ENCODE measurements at places on chromosomes 3 and 15.

DNA sequence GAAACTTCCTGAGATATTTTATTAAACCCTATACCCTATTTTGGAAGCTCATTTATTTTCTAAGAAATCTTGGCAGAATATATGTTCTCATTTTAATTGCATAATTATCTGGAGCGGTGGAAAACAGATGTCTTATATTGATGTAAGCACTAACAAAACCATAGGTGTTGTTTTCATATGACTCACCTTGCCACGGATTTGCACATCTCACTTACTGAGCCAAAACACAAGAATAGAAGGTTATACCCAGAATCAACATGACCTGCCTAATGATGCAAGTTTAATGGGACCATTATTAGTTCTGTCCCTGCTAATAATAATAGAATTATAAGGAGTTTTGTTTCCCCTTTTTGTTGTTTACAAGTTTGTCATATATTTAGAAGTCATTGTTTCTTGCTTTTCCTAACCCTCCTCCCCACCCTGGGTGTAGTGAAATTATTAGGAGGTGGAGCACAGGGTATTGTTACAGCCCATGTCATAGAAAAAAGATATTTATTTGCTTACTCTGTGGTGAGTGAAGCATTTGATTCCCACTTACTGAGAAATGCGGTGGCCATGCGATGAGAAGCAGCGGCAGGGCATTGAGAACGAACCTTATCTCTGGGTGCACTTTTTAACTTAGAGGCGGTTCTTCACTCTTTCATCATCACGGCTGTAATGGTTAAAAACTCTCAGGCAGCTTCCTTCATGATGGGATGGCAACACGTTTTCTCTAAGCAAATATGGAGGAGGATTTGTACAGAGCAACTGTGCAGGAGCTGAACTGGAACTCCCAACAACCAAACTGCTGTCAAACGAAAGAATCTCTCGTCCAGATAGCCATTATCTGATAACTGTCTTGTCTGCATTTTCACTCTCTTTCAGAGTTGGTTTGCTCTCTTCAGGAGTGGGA is 521 bp downstream of the IL5RA start:
- DNase-seq = no peak

DNA sequence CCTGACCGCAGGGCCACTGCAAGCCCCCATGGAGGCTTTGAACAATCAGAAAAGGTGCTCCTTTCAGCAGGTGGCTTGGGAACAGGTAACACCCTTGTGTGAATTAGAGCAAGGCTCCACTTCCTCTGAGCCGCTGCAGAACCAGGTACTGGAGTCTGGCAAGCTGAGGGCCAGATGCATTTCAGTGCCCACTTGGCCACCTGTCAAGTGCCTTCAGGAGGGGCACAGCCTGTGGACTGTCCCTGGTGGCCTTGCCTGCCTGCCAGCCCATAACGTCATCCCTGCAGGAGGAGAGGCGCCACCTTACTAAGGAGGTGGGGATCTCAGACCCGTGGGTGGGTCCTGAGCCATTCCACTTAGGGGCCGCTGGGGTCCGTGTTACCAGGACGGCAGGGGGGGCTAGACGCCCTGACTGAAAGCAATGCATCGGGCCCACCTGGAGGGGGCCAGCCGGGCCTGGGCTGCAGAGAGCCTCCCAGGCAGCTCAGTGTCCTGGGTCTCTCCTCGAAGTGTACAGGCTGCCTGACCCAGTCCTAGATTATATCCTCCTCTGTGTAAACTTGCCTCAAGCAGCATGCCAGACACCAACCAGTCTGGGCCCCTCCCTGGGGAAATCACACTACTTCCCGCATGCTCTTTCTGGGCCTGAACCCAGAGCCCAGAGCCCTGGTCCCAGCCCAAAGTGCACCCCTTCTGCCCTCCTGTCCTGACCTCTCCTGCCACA is 16.1 kb downstream of the SPTBN5 start:
- DNase-seq = no peak

DNA sequence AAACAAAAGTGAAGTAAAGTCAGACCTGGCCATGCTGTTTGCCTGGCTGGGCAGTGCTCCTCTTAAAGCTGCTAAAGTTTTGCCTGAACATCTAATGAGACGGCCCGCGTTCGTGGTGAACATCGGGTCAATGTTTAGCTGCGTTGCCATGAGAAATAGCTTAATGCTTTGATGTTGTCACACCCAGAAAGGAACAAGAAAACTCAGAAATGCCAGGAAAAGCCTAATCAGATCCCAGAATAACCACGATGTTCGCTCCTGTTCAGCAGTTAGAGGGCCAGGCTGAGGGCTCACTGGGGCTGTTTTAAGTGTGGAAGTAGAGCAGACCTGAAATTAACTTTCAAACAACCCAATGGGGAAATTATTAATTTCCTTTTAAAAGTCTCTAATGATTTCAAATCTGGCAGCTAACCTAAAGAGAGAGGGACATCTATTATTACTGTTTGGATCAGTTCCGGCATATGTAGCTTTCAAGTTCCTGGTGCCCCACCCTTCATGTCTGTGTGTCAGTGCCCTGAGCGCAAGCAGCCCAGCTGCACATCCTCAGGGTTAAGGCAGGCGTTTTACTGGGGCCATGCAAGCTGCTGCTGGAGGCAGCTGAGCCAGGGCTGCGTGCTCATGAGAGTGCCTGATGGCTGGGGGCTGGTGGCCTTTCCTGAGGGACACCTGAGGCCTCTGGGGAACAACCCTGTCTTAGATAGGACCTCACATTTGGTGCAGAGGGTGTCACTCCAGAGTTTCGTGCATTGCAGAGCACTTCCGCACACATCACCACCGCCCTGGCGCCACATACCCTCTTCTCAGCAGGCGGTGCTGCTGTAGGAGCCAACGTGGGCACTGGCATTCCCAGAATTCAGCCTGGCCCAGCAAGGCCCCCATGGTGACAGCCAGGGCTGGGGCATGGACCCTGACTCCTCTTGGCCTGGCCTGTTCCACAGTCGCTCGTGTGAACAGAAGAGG is 76.6 kb downstream of the LRRK1 start:
- DNase-seq = no peak

DNA sequence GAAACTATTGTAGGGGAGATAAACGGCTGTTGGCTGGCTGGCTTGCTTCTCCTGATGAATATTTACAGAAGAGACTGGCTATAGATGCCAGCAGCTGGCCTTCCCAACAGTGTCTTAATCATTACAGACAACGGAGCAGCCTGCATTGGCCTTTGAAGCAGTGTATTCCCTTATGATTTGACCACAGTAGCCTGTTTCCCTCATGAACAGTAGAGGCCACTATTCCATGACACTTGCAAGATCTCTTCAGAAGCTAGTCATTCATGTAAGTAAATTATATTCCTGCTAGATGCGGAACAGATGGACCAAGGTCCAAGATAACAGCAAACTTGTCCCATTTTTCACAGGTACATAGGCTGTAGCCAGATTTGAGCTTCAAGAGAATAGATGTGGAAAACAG is 47.3 kb downstream of the TMCO5A start:
- no peak for DNase-seq

DNA sequence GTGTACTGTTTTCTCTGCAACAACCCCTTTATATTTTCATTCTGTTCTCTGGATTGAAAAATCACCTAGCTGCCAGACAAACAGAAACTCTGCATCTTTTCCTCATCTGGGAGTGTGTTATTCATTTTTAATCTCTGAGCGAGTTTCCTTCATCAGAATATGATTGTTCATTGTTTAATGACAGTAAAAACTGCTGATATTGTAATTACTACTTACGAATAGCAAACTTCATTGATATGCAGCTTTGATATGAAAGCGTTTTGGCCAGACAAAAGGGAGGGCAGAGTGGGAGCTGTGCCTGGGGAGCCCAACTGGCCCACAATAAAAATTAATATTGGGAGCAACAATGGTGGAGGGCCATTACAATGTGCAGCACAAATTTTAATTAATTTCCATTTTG is 132.7 kb upstream of the SKOR1 start:
- DNase-seq = no peak

DNA sequence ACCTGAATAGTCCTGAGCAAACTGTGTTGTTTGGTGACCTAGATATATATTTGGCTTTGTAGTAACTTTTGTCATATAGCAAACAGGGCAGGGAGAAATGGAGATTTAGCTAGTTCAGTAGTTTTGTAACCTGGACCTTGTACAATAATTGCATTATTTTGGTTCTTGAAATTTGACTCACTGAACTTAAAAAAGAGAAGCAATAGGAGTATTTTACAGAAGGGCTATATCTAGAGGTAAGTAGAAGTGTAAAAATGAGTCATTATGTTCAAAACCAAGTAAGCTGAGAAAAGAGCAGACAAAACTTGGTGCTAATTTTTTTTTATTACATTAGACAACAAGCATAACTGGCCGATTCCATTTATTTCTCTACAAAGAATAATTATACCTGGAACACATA is 505.4 kb downstream of the ZIC1 start:
- no peak for DNase-seq

DNA sequence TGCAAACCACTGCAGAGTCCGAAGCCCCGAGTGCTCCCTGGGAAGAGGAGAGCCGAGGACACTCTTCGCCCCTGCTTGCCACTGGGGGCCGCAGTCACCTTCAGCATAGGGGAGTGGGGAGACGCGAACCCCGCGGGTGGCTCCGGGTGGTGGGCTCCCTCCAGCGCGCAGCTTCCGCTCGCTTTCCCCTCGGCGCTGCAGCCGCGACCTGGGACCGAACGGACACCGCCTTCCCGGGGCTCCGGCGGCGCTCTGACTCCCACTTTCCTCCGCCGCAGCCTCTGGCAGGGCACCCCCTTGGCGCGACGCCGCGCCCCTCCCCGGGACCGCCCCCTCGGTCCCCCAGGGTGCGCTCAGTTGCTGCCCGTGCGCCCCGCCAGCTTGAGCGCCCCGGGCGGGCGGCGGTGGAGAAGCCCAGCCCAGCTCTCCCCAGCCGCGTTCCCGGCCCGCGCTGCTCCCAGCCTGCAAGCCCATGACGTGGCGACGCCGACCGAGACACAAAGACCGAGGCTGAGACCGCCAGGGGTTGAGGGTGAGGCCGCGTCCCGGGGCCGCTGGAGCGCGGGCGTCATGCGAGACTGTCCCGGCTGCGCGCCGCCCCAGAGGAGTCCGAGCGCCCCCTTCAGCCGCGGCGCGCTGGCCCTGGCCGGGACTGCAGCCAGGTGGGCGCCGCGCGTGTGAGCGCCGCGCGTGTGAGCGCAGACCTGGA is at the start of gene MINAR1:
Gene MINAR1 (plus strand): TSS at position 701 of the 709 bp plus-strand sequence. CDS start 23,812 bp downstream, outside the sequence.
- DNase-seq = no peak
